ENCODE measurements at places on chromosomes 6 and 20.

DNA sequence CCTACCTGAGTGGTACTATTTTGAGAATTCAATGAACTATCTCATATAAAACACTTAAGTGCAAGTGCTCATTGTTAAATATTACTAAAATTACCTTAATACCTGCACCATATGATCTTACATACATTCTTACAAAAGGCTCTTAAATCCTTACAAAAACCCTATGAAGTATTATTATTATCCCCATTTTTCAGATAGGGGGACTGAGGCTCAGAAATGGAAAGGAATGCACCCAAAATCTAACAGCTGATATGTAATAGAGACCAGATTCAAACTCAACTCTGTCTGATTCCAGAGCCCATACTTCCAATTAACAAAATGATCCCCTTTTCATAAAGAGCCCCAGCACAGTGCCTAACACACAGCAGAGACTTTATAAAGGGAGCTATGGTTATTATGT lies 17.5 kb downstream of the BCL2L1 start:
- no peak for DNase-seq

GRCh38 chr20:31568041-31568731 lies 36.9 kb upstream of the ID1 start:
- no peak for DNase-seq

DNA sequence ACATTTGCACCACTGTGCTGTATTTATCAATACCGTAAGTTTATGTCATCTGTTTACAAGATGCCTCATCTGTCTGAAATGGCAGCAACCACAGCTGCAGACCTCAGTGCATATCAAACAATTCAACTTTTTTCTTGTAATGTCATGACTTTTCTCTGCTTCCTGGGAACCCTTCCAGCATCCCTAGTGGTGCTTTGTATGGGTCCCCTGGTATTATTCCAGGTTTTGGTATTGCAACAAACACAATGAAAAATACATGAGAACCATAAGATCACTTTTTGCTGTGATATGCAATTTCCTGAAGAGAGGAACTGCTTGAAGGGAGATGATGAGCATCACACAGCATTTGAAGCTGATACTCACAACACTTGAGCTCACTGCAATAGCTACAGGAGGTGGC lies 12.0 kb upstream of the TXNDC5 start:
- no peak for DNase-seq

GRCh38 chr6:87082160-87082721 lies 12.7 kb downstream of the CGA start:
- no peak for DNase-seq

DNA sequence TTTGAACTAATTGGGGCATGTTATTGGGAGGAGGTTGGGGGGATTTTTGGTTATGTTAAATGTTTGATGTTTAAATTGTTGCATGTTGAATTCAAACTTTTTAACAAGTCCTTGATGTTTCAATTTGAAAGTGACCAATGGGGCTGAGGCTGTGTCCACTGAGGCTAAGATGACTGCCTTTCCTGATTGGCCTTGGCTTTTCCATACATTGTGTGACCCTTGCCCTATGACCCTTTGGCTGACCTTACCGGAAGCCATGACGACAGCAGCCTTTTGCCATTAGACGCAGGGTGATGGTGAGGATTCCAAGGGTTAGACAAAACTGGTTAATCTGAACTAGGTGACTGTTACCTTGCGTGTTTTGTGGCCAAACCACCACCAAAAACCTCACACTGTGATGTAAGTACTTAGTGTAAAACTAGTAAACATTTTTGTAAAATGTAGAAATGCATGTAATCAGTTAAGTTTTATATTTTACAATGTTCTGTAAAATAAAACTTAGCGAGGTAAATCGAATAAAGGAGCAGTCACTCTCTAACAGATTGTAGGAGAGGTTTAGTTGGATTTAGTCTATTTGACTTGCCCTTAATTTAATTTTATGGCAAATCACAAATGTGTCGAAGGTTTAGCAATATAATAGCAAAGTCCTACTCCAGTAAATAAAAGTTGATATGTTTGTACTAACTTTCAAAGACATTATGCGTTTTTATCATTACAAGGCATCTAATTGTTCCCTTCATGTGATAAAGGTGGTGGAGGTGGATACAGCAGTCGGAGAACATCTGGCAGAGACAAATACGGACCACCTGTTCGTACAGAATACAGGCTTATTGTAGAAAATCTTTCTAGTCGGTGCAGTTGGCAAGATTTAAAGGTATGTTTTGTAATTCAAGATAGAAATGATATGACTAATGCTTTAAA lies 1.6 kb downstream of the SRSF6 start:
- DNase-seq, result no peak

DNA sequence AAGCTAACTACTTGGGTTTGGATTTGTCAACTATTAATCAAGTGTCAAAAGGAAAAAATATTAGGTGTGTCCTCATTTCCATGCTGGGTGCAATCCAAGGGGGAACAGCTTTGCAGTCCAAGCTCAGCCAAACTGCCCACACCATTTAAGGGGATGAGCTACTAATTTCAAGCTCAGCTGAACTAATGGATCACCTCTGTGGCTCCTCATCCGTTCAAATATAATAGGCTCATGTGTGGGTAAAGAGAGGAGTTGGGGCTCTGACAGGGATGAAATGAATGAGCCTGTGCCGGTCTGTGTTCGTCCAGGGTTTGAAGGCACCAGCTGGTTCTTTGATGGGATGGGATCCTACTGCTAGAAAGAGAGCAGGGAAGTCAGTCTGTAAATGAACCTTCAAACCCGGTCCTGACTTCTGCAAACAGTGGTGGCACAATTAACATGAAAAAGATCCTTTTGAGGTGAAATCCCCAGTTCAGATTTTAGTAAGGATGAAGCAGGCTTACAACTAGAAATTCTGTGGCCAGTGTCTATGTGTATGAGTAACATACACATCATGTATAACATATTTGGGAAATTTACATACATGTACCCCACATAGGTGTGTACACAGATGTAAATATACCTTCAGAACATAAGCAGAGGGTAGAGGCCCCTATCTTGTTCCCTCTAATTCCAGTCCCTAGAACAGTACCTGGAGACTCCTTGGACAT lies 41.9 kb downstream of the TTI1 start:
- DNase-seq, result no peak

- DNase-seq, result no peak
Observed at GRCh38 chr20:56995635-56996075, 270.8 kb downstream of the BMP7 start.

DNA sequence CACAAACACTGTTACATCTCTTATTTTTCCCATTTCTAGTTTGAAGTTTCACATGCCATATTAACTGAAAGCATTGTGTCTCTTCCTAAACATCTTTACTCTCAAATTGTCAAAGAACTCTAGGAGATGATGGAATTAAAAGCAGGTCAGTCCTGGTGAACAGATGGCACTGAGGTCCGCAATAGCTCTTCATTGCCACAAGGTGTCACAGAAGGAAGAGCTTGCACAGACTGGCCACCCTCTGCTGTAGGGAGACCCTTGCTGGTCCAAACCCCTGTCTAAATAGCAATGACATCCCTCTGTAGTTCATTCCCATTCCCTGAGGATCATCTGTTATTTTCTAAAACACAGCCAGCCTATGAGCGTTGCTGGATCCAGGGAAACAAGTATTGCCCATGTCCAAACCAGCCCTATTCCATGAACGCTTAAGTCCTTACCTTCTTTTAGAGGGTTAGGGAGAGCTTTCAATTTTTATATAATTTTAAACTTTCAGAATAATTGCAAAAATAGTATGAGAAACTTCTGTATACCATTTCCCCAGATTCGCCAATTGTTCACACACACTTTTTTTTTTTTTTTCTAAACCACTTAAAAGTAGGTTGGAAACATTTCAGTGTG lies 10.1 kb upstream of the HDAC2 start:
- no peak for DNase-seq

DNA sequence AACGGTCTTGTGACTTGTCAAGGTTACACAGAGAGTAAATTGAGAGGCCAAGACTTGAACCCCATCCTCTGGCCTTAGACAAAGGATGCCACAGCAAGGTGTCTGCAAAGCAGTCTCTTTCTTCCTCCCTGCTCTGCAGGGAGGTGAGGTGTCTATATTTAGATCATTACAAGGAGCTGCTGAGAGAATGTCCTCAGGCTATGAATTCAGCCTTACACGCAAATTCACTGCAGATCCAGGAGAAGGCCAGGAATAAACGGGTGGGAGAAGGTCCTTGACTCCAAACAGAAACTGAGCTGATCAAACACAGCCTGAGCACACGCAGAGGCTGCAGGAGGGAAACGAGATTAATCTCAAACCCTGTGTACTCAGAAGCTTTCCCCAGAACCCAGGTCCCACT lies 48.6 kb upstream of the PTPRT start:
- DNase-seq, result no peak

GRCh38 chr20:11569163-11569562 lies 348.5 kb upstream of the BTBD3 start:
- no peak for DNase-seq

DNA sequence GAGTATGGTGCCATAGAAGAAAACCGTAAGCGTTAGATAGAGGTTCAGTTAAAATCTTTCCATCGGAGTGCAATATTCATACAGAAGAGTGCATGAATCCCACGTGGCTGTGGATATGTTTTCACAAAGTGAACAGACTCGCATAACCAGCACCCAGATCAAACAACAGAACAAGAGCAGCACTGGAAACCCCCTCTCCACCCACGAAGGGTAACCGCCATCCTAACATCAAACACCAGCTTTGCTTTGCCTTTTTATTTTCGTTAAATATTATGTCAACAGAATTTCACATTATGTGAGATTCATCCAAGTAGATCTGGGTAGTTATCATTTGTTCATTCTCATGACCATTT lies 4.7 kb downstream of the GTSF1L start:
- no peak for DNase-seq

DNA sequence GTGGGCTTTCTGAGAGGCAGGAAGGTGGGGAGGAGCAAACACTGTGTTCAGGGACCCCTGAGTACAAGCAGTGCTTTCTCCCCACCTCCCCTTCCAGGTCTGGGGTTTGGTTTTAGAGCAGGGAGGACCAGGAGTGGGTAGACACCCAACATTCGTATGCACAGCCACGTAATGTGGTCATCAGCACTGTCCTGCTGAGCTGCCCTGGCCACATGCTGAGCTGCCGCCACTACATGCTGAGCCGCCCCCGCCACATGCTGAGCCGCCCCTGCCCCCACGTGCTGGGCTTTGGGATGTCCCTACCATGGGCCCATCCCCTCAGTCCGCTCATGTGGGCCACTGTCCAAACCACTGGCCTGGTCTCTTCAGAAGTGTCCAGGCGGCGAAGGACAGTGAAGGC lies 214.9 kb upstream of the CST7 start:
- DNase-seq, result no peak

DNA sequence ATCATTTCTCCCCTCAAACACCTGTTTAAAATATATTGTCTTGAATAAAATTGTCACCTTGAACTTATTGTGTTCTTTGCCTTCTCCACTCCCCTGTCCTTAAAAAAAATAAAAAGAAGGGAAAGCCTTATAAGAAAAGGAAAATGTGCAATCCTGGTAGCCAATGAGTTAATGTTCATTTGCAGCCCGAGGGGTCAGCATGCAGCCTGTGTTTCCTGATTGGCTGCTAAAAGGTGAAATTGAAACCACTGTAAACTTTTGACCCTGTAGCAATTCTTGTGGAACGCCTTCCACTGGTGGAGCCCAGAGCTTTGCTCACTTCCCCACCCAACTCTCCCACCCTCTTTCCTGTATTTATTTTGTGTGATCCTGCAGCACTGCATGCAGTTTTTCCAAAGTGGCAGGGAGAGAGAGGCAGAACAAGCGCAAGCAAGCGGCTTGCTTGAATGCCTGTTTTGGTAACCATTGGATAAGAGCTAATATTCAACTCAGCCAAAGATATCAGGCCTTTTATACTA lies 74.9 kb downstream of the NCOA3 start:
- no peak for DNase-seq
